T-helper 17 cell (primary cell): ENCODE measurements at places on chromosomes 3 and 15.
A peak's percentile ranks its signal among the peaks of the same experiment; 100 is the strongest.

- no peaks in the 10 kb centered on the region for H3K36me3 ChIP-seq
- H3K4me1 ChIP-seq, result peaks cover 13% of the 10 kb centered on the region
- H3K4me3 ChIP-seq, result no peak overlapping the region
- DNase-seq, result peak; percentile 60
- H3K27me3 ChIP-seq, result no peaks in the 10 kb centered on the region
- peak overlapping the region; percentile 83 for H3K27ac ChIP-seq
These were observed 37.6 kb downstream of the VIPR1 start for GRCh38 chr3:42539871-42540714.

- peaks cover 7% of the 10 kb centered on the region for H3K36me3 ChIP-seq
- no peaks in the 10 kb centered on the region for H3K27me3 ChIP-seq
- no peak overlapping the region for H3K4me3 ChIP-seq
- H3K4me1 ChIP-seq, result no peaks in the 10 kb centered on the region
- H3K27ac ChIP-seq, result no peak overlapping the region
- no peak for DNase-seq
These were observed 172.2 kb downstream of the ATP10A start for GRCh38 chr15:25690673-25691543.

DNA sequence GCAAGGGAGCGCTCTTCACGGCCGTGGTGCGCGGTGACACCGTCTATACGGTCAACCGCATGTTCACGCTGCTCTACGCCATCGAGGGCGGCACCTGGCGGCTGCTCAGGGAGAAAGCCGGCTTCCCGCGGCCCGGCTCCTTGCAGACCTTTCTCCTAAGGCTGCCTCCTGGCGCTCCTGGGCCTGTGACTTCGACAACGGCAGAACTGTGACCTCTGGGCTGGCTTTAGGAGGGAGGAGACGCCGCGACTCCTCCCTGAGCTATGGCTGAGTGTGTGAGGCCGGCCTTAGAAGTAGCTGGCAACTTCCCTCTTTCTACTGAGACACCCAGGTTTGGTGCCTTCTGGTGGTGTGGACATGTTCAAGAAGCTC, 1.4 kb downstream of the KBTBD13 start:
- peak; percentile 27 for DNase-seq
- peaks cover 40% of the 10 kb centered on the region for H3K27me3 ChIP-seq
- peaks cover 6% of the 10 kb centered on the region for H3K36me3 ChIP-seq
- H3K4me1 ChIP-seq, result peaks cover 10% of the 10 kb centered on the region
- no peak overlapping the region for H3K4me3 ChIP-seq

DNA sequence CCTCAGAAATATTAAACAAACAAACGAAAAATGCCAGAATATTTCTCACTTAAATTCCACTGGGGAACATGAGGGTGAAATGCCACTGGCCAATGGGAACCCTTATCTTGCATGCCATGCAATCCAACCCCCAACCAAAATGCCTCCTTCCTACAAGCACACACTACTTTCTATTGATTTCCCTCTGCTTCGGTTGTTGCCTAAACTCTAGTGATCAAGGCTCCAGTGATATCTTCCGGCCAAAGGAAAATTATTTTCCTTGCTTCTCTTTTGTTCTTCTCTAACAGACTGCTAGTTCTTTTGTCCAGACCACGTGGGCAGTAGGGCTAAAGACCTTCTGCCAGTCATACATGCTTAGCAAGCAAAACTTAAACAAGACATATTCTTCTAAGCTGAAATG, 115.7 kb downstream of the TMCC1 start:
- H3K4me3 ChIP-seq, result no peak overlapping the region
- H3K27ac ChIP-seq, result no peak overlapping the region
- peaks cover 2% of the 10 kb centered on the region for H3K4me1 ChIP-seq

DNA sequence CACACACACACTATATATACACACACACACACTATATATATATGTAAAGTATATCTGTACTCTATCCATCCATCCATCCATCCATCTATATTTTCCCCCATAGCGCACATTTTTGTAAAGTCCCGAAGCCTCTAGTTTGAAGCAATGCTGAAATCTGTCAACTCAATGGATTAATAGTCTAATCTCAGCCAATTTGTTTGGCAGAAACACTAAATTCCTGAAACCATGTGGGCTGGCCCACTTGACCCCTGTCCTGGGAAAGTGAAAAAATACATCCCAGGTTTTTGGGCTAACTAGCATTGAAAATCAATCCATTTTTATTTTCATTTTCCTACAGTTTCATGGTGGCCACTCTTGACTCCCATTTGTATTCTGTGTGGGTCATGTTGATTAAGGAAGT, 166.7 kb downstream of the SLCO3A1 start:
- peaks cover 61% of the 10 kb centered on the region for H3K4me1 ChIP-seq
- H3K27me3 ChIP-seq, result no peaks in the 10 kb centered on the region
- H3K27ac ChIP-seq, result peak overlapping the region; percentile 21
- H3K36me3 ChIP-seq, result peaks cover 5% of the 10 kb centered on the region
- H3K4me3 ChIP-seq, result no peak overlapping the region

DNA sequence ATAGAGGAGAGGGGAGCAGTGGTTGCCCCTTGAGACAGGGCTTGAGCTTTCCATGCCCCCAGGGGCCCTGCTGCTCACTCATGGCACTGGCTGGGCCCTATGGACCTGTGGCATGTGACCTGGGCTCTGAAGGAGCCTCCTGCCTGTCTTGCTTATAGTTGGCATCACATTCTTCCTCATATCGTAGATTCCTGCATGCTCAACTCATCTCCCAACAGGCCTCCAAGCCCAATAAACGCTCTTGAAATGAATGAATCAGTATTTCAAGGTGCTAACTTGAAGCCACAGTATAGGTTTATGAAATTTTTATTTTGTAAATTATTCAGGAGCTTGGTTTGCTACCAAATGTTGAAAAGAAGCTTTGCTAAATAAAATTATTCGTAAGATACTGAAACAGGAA, 93.3 kb upstream of the SLC7A14 start:
- no peaks in the 10 kb centered on the region for H3K36me3 ChIP-seq
- H3K27me3 ChIP-seq, result no peaks in the 10 kb centered on the region
- DNase-seq, result no peak
- no peaks in the 10 kb centered on the region for H3K4me1 ChIP-seq
- H3K27ac ChIP-seq, result no peak overlapping the region
- H3K4me3 ChIP-seq, result no peak overlapping the region

DNA sequence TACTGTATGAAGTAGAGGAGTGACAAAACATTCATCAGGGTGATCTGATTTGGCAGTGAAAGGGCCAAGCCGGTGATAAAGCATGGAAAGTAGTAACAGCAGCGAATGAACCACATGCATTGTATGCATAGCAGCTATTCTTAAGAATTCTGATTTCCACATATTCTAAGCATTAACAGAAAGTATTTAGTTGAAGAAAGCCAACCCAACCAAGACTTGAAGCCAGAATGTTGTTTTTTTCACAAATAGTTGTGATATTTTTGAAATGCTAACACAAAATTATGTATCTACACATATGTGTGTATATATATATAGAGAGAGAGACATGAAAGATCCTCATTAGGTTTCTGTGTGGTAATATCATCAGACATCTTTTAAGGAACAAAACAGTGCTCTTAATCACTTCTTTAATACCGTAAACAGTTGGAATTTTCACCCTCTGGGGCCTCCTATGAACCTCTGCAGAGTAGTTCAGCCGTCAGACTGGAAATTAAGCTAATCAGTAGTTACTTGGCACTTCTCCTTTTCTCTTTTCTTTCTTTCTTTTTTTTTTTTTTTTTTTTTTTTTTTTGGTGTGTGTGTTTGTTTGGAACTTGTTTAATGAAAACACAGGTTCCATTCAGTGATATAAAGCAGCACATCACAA, 139.6 kb downstream of the CMSS1 start:
- H3K4me1 ChIP-seq, result peaks cover 6% of the 10 kb centered on the region
- no peak overlapping the region for H3K27ac ChIP-seq
- peaks cover 8% of the 10 kb centered on the region for H3K36me3 ChIP-seq

DNA sequence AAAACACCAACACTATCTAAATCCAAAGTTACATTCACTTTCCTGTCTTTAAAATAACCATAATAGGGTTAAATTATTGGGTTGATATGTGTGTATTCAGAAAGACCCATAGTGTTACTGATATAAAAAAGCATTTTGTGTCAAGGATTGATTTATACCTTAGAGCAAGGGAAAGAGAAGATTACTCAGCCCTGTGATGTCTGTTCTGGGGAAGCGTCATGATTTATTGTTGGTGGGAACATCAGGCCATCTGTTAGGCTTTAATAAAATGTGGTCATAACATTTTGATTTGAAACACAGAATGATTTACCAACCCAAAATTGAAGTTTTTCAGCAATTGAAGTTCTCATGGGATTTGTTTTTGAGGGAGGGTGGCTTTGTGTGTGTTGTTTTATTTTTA, 33.2 kb downstream of the SIDT1 start:
- peaks cover 24% of the 10 kb centered on the region for H3K4me1 ChIP-seq
- H3K4me3 ChIP-seq, result no peak overlapping the region
- H3K27ac ChIP-seq, result peak overlapping the region; percentile 93
- no peak for DNase-seq

- no peak overlapping the region for H3K27ac ChIP-seq
- no peak for DNase-seq
- H3K36me3 ChIP-seq, result no peaks in the 10 kb centered on the region
- H3K4me1 ChIP-seq, result peaks cover 34% of the 10 kb centered on the region
These were observed 58.5 kb downstream of the CCNL1 start for GRCh38 chr3:157101486-157101885.

DNA sequence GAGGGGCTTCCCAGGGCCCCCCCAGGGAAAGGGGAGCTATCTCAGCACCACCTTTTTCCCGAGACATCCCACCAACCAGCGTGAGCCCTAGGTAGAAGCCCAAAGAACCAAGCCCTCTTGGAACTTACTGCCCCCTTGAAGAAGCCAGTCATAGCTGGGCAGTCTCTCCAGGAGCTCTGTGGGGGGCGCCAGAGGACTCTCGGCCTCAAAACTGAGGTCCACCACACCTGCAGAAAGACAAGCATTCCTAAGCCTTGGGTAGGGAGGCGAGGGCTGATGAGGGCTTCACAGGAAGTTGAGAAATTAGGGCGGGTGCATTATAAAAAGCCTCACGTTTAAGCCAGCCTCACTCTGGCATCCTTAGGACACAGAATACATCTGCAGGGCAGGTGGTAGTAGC, 9.0 kb downstream of the SSUH2 start:
- DNase-seq, result no peak
- peaks cover 2% of the 10 kb centered on the region for H3K4me1 ChIP-seq
- H3K4me3 ChIP-seq, result no peak overlapping the region
- no peaks in the 10 kb centered on the region for H3K36me3 ChIP-seq
- peaks cover 27% of the 10 kb centered on the region for H3K27me3 ChIP-seq

- DNase-seq, result no peak
- no peaks in the 10 kb centered on the region for H3K4me1 ChIP-seq
- peaks cover 2% of the 10 kb centered on the region for H3K36me3 ChIP-seq
- H3K27me3 ChIP-seq, result peaks cover 18% of the 10 kb centered on the region
- no peak overlapping the region for H3K4me3 ChIP-seq
These were observed 40.6 kb downstream of the LYZL4 start for GRCh38 chr3:42369832-42370231.

DNA sequence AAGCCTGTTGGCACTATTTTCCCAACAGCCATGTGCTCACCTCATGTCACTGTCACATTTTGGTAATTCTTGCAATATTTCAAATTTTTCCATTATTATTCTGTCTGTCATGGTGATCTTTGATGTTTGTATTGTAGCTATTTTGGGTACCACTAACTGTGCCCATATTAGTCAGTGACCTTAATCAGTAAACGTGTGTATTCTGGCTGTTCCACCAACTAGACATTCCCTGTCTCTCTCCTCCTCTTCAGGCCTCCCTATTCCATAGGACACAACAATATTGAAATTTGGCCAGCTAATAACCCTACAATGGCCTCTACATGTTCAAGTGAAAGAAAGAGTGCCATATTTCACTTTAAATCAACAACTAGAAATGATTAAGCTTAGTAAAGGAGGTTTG, 88.6 kb downstream of the OPA1 start:
- no peak overlapping the region for H3K27ac ChIP-seq
- H3K4me3 ChIP-seq, result no peak overlapping the region
- H3K4me1 ChIP-seq, result peaks cover 3% of the 10 kb centered on the region
- no peak for DNase-seq
- H3K36me3 ChIP-seq, result peaks cover 2% of the 10 kb centered on the region

DNA sequence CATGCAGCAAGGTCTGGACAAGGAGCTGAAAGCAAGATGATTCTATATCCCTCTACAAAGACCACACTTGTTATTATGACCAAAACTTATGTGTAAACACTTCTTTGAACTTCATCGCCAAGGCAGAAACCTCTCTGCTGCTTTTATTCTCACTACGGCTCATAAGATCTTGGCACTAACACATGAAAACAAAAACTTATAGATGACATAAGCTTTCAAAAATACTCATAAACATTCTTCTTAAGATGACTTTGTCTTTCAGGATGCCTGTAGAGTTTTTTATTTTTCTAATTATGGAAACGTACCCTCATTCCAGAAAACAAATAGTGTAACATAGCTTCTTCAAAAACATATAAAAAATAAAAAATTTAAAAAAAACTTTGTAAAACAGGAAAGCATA, 12.5 kb upstream of the C15orf61 start:
- H3K27me3 ChIP-seq, result no peaks in the 10 kb centered on the region
- peaks cover 3% of the 10 kb centered on the region for H3K4me1 ChIP-seq
- H3K27ac ChIP-seq, result no peak overlapping the region
- peaks cover 3% of the 10 kb centered on the region for H3K36me3 ChIP-seq
- no peak overlapping the region for H3K4me3 ChIP-seq

DNA sequence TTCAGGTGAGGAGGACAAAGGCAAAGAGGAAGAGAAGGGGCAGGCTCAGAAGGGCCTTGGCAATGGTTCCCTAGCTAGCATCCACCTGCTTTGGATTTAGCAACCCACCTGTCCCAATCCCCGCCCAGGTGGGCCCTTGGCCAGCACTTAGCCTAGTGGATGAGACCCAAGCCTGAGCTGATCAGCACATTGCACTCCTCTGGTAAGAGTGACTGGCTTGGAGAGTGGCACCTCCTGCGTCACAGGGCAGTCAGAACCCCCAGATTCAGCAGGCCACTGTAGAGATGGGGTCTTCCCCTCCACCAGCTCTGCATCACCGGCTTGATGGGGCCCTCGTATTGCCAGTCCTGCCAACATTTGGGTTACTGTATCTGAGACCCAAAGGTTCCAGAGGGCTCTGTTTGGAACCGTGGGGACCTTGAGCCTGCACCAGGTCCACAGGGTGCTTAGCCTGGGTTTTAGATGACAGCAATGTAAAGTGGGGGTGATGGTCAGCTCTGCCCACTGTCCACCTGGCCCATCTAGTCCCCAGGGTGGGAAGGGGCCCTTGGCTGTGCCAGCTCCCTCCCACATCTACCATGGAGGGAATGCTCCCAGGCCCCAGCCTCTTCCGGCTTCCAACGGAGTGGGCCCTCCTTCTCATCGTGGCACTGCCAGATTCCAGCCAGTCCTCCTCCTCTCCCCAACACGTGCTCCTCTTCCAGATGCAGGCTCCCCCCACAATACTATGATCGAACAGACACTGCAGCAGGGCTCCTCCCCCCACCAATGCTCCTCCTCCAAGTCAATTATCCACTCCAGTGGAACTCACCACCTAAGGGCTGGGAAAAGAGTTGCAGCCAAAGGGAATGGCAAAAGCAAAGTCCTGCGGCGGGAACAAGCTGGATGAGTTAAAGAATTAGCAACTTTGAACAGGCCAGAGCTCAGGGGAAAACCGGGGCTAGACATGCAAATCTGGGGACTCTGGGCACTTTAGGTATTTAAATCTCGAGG, 45.7 kb downstream of the LHFPL4 start:
- H3K27me3 ChIP-seq, result peaks cover 39% of the 10 kb centered on the region
- peaks cover 7% of the 10 kb centered on the region for H3K36me3 ChIP-seq
- H3K4me1 ChIP-seq, result peaks cover 3% of the 10 kb centered on the region
- DNase-seq, result no peak
